ENCODE measurements at places on chromosomes 4 and X.

GRCh38 chr4:75621715-75622114 lies 8.6 kb downstream of the CDKL2 start:
- no peak for DNase-seq

DNA sequence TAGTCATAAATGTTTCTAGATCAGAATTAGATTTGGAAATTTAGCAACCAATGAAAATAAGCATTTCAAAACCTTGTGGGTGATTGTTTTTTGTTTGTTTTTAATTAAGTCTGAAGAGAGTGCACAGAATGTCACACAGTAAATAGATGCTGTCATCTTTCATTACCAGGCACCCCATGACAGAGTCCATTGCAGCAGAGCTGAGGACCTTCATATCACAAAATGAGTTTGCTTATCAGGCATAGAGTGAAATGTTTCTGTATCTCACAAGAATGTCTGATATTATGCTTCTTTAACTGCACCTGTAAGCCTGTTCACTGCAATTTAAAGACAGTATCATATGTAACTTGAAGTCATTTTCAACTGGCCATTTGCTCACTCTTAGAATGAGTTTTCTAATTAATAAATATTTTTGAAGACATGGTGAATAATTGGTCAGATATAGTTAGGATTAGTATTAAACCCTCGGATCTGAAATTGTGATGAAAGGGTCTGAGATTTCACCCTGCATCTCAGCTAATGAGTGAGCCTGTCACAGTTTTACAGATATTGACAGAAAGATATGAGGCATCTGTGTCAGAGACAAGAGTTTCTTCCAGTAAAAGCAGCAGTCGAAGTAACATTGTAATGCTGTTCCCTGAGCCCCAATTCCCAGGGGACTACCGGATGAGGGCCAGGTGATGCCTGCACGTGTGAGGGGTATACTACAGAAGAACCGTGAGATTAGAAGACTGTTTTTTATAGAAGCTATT lies 416.4 kb downstream of the CCSER1 start:
- DNase-seq, result no peak

DNA sequence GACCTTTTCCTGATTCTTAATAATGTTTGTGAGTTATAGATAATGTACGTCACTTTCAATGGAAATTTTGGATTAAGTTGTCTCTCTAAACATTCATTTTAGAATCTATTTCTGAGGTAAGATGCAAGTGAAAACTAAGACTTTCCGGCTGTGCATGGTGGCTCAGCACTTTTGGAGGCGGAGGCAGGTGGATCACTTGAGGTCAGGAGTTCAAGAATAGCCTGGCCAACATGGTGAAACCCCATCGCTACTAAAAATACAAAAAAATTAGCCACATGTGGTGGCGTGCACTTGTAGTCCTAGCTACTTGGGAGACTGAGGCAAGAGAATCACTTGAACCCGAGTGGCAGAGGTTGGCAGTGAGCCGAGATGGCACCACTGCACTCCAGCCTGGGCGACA lies 524.6 kb upstream of the SLIT2 start:
- no peak for DNase-seq

DNA sequence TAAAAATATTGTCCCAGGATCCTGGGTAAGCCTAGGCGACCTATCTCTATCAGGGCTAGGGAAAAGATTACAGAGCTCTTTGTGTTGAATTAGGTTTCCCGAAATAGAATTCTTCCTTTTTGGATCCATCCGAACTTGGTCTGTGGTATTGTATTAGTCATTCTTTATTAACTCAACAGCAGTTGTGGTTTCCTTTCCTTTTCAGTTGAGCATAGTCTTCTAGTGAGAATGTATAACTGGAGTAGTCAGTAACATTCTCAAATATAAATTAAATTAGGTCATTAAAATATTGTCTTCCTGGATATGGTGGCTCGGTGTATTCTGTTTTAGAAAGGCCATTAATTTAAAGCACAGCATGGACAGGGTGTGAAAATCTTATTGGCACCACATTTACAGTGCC lies 520.4 kb downstream of the NLGN4X start:
- DNase-seq, result no peak

GRCh38 chrX:51272638-51273037 lies 60.0 kb upstream of the NUDT10 start:
- no peak for DNase-seq

DNA sequence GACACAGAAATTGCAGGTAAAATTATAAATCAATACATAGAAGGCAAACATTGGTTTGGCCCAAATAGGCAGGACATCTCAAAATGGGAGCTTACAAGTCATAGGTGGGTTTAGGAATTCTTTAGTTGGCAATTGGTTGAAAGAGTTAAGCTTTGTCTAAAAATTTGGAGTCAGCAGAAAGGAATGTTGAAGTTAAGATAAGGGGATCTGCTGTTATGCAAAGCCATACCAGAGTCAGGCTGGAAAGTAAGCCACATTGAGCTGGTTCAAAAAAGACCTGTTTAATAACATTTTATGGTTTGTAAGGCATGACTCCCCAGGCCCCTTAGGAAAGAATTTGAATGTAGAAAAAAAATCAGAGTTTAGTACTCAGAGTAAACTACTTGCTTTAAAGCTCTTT lies 92.6 kb downstream of the IL13RA2 start:
- peak; percentile 56 for DNase-seq

DNA sequence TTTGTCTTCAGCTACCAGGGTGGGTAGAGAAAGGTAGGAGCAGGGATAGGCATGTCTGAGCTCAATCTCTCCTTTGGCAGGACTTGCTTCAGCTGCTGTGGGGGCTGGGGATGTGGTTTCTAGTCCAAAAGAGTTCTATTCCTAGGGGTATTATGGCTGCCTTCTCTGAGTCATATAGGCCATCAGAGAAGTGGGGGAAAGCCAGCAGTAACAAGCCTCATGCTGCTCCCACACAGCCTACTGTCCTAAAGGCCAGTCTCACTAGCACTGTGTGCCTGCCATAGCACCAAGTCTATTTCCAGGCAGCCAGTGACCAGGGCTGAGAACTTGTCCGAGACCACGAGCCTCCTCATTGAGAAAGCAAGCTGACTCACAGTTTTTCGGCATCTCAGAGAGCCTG lies 270.6 kb downstream of the DCAF12L2 start:
- no peak for DNase-seq

GRCh38 chr4:144185086-144185485 lies 44.6 kb upstream of the GYPA start:
- DNase-seq, result no peak

- DNase-seq, result no peak
Measured at GRCh38 chr4:2806390-2807355, 13.8 kb downstream of the SH3BP2 start.

GRCh38 chr4:57102050-57102624 lies 8.0 kb downstream of the IGFBP7 start:
- no peak for DNase-seq

DNA sequence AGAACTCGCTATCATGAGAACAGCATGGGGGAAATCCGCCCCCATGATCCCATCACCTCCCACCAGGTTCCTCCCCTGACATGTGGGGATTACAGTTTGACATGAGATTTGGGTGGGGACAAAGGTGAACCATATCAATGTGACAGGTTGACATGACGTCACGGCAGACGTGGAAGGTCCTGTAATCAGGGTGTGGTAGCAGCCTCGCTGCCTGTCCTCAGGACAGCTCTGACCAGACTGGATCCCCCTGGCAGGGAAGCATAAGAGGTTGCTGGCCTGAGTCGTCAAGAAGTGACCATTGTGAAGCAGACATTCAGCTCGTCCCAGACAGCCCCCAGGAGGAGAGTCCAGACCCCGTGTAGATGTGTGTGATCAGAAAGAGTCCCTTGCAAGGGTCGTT lies 104.6 kb downstream of the TNIP2 start:
- DNase-seq, result no peak

DNA sequence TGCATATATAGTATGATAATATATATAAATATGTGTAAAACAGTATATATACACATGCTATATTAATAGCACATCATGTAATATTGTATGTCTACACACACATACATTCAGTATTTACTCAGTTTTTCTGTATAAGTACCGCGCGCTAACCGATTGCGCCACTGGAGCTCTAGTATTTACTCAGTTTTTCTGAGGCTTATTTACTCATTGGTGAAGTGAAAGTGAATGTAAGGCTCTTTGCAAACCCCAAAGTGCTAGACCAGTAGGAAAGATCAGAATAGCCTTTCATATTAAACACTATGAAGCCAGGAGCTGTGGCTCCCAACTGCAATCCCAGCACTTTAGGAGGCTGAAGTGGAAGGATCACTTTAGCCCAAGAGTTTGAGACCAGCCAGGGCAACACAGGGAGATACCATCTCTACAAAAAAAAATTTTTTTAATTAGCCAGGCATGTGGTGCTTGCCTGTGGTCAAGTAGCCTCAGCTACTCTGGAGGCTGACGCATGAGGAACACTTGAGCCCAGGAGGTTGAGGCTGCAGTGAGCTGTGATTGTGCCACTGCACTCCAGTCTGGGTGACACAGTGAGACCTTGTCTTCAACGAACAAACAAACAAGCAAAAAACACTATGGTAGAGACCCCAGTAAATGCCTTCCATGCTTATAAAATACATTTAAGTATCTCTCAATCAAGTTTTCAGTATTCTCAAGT lies 125.8 kb downstream of the KIT start:
- DNase-seq, result no peak

- no peak for DNase-seq
Measured at GRCh38 chr4:122652379-122652778, 31.5 kb upstream of the IL21 start.

GRCh38 chr4:1277667-1278665 lies 11.7 kb upstream of the MAEA start:
- no peak for DNase-seq

DNA sequence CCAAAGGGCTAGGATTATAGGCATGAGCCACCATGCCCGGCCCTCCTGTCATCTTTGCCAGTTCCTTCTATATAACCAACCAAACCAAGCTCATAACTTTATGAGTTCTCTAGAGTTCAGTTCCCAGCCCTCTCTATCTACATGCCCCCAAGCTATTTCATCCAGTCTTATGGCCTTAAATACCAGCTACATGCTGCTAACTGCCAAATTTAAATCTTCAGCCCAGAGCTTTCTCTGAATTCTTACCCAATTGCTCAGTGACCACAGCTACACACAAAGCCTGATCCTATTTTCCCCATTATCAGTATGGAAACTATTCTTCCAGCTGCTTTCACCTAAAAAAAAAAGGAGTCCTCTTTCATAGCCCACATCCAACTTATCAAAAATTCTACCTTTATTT lies 23.1 kb downstream of the TMEM184C start:
- no peak for DNase-seq

- DNase-seq, result no peak
Measured at GRCh38 chr4:60485276-60485675, 714.9 kb upstream of the ADGRL3 start.

GRCh38 chr4:17884063-17884462 lies 73.3 kb downstream of the NCAPG start:
- no peak for DNase-seq

GRCh38 chr4:55517526-55518229 lies 29.0 kb downstream of the CLOCK start:
- no peak for DNase-seq

GRCh38 chr4:112951362-112952312 lies 97.8 kb upstream of the ANK2 start:
- DNase-seq, result no peak

GRCh38 chr4:92184566-92184965 lies 119.2 kb upstream of the GRID2 start:
- DNase-seq, result no peak

DNA sequence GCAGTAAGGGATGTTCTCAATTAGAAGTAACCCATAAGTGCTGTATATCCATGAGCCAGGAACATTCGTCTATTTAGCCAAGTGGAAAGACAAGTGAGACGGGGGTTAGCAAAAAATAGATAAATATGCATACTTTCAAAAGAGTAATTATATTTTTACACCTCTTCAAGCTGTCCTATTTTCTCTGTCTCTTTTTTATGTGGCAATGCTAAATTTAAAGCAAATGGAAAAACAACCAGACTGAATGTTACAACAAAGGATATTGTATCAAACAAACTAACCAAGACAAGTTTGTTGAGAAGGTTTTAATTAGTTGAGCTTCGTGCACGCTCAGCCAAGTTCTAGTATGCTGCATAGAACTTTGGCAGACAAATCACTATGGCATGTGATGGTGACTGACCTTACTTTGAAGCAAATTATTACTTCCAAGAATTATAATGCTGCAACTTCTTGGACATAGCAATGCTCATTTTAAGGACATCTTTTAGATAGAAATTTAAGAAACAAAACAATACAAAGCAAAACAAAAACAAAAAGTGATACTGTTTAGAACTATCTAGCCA lies 61.4 kb upstream of the TMEM150C start:
- no peak for DNase-seq

GRCh38 chr4:39032218-39033085 lies at the start of gene TMEM156:
Gene TMEM156, minus strand, starts transcription at chr4:39032409. Its CDS starts 96 bp downstream, at chr4:39032313.
- DNase-seq, result no peak

GRCh38 chr4:13322681-13323101 lies 161.4 kb downstream of the RAB28 start:
- DNase-seq, result no peak

GRCh38 chr4:182812916-182813315 lies 104.3 kb downstream of the DCTD start:
- no peak for DNase-seq

DNA sequence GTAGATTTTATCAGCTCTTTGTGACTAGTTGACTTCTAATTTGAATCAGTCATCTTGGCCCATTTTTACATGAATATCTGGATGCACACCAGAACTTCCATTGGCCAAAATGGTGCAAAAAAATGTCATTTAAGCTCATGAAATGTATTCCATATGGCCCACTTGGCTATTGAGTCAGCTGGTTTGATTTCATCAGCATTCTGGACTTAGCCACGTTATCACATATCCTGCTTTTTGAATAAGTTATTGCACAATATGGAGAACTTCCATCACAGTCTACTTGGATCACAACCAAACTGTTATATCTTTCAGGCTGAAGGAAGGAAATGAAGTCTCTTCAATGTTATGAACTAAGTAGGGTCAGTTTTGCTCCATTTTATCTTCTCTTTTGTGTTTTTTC lies 640.6 kb downstream of the PCDH7 start:
- DNase-seq, result no peak

- peak; percentile 76 for DNase-seq
Measured at GRCh38 chrX:65644621-65645289, 22.7 kb upstream of the MSN start.

Measured in ELF-1 (cell line).